ENCODE measurements at places on chromosomes 11 and 22.

GRCh38 chr11:118265954-118266353 is 1.9 kb upstream of the MPZL2 start:
- H3K4me1 ChIP-seq, result peaks cover 23% of the 10 kb centered on the region
- no peak overlapping the region for H3K4me3 ChIP-seq
- H3K27me3 ChIP-seq, result peaks cover 97% of the 10 kb centered on the region
- no peak overlapping the region for H3K27ac ChIP-seq
- no peaks in the 10 kb centered on the region for H3K36me3 ChIP-seq

DNA sequence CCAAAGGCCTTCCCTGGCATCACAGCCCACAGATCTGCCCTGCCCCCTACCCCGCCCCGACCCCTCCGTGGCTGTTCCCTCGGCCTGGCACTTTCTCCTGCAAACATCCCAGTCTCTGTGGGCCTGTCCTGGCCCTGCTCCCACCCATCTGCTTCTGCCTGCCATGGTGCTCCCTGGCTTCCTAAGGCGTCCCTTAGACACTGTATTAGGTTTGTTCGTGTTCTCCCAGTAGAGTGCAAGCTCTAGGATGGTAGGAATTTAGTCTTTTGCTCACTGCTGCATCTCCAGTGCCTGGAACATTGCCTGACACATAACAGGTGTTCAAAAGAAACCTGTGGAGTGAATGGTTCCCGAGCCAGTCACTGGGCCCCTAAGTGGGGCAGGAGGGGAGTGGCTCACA is 69.6 kb upstream of the PITPNB start:
- H3K27ac ChIP-seq, result no peak overlapping the region
- H3K4me3 ChIP-seq, result no peak overlapping the region
- H3K4me1 ChIP-seq, result no peaks in the 10 kb centered on the region
- no peaks in the 10 kb centered on the region for H3K36me3 ChIP-seq
- DNase-seq, result no peak

GRCh38 chr11:111265421-111265820 is 19.9 kb downstream of the POU2AF2 start:
- no peaks in the 10 kb centered on the region for H3K36me3 ChIP-seq
- H3K4me1 ChIP-seq, result peaks cover 14% of the 10 kb centered on the region
- no peak overlapping the region for H3K27ac ChIP-seq
- no peaks in the 10 kb centered on the region for H3K27me3 ChIP-seq

DNA sequence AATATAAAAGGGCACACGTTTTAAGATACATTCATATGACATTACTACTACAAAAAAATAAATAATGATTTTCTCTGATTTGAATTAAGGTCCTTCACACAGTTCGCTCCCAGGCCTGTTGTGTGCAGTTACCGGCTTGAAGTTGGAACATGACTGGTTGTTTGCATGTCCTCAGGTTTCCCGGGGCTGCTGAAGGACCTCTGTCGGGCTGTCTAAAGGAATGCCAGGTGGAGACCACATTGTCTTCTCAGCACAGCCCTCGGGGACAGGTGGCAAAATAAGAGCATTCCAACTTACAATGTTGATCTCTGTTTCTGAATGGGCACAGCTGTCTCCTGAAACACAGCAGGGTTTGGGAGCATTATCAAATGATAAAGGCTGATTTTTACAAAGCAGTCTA is 14.9 kb downstream of the VSIG10L2 start:
- DNase-seq, result no peak
- no peaks in the 10 kb centered on the region for H3K27me3 ChIP-seq
- no peak overlapping the region for H3K4me3 ChIP-seq

- no peak for DNase-seq
- H3K27me3 ChIP-seq, result no peaks in the 10 kb centered on the region
- no peaks in the 10 kb centered on the region for H3K36me3 ChIP-seq
- no peak overlapping the region for H3K27ac ChIP-seq
- peaks cover 11% of the 10 kb centered on the region for H3K4me1 ChIP-seq
- no peak overlapping the region for H3K4me3 ChIP-seq
These were observed 10.6 kb upstream of the GAB2 start for GRCh38 chr11:78428266-78428636.

DNA sequence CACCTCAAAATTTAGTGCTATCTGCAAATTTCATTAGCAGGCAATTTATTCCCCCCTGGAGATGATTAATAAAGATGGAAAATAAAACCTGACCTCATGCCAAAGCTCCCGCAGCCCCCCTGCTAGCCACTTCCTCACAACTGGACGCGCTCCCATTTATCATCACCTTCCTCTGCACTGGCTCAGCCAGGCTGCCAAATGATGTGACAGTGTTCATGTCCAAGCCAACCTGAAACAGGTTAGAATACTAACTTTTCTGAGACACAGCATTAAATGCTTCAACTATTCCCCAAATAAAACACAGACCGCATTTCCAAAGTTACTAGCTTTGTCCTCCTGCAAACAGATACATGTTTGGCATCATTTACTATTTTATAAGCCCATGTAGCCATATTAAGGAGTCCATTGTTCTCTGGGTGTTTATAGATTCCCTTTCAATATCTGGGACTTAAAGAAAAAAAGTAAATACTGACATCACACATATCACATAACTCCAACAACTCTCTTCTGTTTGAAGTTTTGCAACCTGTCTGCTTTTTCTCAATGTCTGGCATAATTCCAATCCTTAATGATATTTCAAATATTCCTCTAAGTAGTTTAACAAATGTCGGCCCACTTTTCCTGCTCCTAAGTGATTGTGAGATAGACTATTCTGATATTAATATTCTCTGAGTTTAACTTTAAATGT is 829.7 kb upstream of the FAT3 start:
- H3K4me3 ChIP-seq, result no peak overlapping the region
- H3K4me1 ChIP-seq, result no peaks in the 10 kb centered on the region
- H3K36me3 ChIP-seq, result no peaks in the 10 kb centered on the region
- H3K27ac ChIP-seq, result no peak overlapping the region

GRCh38 chr11:110805756-110806155 is 93.5 kb upstream of the ARHGAP20 start:
- H3K36me3 ChIP-seq, result no peaks in the 10 kb centered on the region
- no peak overlapping the region for H3K27ac ChIP-seq
- no peak overlapping the region for H3K4me3 ChIP-seq
- DNase-seq, result no peak
- no peaks in the 10 kb centered on the region for H3K27me3 ChIP-seq

DNA sequence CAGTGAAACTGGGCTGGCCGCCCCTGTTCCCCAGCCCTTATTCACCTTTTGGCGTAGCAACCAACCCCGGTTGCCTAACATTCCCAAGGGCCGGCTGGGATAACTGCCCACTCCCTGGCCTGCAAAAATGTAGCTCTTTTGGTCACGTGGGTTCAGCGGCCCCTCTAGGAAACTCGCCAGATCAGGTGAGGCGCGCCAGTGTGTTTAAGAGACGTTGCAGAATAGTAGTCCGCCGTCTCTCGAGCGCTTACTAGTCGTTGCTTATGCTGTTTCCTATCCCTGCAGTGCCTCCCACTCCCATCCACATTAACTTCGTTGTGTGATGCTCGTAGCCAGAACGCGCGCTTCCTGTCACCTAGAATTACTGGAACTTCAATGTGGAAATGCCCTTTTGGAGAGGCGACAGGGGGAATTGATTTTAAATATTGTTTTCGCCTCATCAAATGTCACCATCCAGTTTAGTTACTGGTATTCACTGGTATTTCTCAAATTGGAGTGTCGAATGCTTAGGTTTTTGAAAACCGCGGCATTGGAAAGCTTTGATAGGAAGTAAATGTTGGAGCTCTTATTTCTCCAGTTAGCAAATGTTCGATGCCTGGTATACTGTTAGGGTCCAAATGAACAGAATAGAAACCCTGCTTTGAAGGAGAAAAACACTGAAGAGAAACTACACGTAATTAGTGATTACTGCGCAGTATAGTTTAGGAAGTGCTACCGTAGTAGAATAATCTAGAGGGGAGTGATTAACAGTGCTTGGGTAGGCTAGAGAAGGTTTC is 823 bp downstream of the CEP57 start:
- H3K27me3 ChIP-seq, result no peaks in the 10 kb centered on the region
- DNase-seq, result peak; percentile 77
- H3K27ac ChIP-seq, result peak overlapping the region; percentile 99
- H3K4me1 ChIP-seq, result peaks cover 15% of the 10 kb centered on the region
- peak overlapping the region; percentile 100 for H3K4me3 ChIP-seq
- peaks cover 8% of the 10 kb centered on the region for H3K36me3 ChIP-seq

DNA sequence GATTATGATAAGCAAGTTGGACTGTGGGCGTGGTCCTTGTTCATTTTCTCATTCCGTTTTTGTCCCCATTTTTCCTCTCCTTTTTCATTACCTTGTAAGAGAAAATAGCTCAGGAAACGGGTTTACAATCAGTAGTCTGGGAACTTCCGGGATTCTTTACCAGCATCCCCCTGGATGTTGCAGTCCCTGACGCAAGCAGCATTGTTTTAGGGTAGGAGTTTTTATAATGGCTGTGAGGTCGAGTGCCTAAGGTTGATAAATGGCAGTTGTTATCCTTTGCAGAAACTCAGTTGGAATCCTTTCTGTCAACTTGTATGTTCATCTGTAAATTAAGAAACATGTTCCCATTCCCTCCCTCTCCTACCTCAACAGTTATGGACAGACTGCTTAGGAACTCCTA is 68.3 kb downstream of the ARHGEF12 start:
- H3K27ac ChIP-seq, result peak overlapping the region; percentile 25
- H3K4me1 ChIP-seq, result peaks cover 17% of the 10 kb centered on the region
- H3K27me3 ChIP-seq, result no peaks in the 10 kb centered on the region
- H3K36me3 ChIP-seq, result no peaks in the 10 kb centered on the region
- peak; percentile 23 for DNase-seq

GRCh38 chr11:38014405-38014804 is 1416.4 kb upstream of the RAG2 start:
- no peak overlapping the region for H3K4me3 ChIP-seq
- H3K36me3 ChIP-seq, result no peaks in the 10 kb centered on the region
- H3K27me3 ChIP-seq, result no peaks in the 10 kb centered on the region
- no peak for DNase-seq
- no peaks in the 10 kb centered on the region for H3K4me1 ChIP-seq

DNA sequence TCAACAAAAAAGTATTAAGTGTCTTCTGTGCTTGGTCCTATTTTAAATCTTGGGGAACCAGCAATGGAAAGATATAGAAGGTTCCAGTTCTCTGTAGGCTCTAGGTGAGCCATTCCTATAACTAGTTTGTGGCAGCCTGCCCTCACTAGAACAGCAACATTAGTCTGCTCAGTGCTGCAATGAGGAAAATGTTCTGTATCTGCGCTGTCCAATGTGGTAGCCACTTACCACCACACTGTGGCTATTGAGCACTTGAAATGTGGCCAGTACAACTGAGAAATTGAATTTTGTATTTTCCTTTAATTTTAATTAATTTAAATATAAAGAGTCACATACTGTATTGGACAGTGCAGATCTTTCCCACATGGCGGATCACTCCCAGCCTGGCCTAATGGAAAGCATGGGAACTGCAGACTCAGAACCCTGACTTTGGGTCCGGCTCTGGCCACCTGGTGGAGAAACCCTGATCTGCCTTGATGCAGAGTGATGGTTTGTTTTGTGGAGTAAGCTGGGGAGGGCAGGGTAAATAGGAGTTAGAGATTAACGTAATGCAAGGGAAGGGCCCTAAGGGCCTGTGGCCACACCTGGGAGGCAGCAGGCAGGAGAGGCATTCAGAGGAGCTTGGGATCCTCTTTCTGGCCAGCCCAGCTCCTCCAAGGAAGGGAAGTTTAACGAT is 101.0 kb downstream of the ME3 start:
- H3K27me3 ChIP-seq, result no peaks in the 10 kb centered on the region
- no peaks in the 10 kb centered on the region for H3K36me3 ChIP-seq
- H3K4me3 ChIP-seq, result no peak overlapping the region
- no peak overlapping the region for H3K27ac ChIP-seq
- DNase-seq, result peak; percentile 70

DNA sequence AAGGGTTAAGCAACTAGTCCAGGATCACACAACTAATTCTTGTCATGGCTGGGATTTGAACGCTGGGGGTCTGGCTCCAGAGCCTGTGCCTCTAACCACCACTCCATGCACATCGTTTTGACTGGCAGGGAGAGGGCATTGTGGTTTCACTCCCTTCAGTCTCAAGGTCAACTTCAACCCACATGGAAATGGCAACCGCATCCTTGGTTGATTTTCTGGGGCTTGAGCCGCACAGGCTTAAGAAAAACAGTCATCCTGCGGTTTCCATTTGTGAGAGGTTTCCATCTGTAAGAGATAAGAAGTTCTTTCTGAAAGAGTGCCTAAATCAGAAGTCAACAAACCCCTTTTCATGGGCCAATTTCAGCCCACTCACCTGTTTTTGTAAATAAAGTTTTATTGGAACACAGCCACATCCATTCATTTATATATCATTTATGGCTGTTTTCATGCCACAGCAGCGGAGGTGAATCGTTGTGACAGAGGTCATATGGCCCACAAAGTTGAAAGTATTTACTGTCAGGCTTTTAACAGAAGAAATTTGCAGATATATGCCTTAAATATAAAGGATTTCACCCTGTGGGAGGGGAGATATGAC is 65.7 kb downstream of the SGSM1 start:
- H3K27me3 ChIP-seq, result no peaks in the 10 kb centered on the region
- H3K36me3 ChIP-seq, result no peaks in the 10 kb centered on the region
- H3K4me3 ChIP-seq, result no peak overlapping the region
- no peak overlapping the region for H3K27ac ChIP-seq
- no peak for DNase-seq

DNA sequence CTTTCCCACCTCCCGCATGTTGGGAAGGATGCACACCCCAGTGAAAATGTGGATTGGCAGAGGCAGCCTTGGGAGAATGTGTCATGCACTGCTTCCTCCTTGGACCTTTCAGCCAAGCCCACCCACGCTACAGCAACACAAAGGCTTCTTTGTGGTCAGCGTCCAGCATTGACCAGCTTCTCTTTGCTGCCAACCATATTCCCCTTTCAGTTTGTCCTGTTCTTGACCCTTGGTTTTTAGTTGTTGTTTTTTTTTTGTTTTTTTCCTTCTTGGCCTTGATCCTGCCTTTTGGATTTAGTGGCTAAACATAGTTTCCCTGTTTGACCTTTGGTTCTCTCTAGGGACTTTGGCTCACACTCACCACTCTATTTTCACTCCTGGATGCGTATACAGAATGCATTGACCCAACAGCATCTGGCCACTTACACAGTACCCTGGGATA is 573.6 kb downstream of the INSC start:
- H3K36me3 ChIP-seq, result no peaks in the 10 kb centered on the region
- no peak for DNase-seq
- peaks cover 15% of the 10 kb centered on the region for H3K4me1 ChIP-seq
- H3K27ac ChIP-seq, result no peak overlapping the region
- H3K4me3 ChIP-seq, result no peak overlapping the region
- H3K27me3 ChIP-seq, result no peaks in the 10 kb centered on the region
